Activated naive CD8-positive, alpha-beta T cell treated with anti-CD3 and anti-CD28 coated beads for 36 hours (primary cell): ENCODE measurements at places on chromosomes 2 and 18.

DNA sequence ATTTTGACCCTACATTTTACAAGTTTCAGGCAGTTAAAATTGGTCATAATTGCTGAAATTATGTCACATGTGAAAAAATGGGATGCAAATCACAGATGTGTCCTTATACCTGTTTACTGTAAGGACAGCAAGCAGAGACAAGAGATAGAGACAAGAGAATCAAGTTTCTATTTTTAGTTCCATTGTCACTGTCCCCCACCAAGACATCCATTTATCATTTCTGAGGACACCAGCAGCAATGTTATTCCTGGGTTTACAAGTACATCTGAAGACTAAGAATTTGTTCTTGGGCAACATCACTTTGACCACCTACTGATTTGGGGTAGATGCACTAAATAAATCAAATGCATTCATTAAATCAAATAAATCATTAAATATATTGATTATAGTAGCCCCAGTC is 1111.7 kb downstream of the DPP10 start:
- no peak for DNase-seq

GRCh38 chr2:74219846-74220486 is 21.6 kb downstream of the MTHFD2 start:
- no peak for DNase-seq

GRCh38 chr18:51480407-51481261 is 283.2 kb upstream of the MEX3C start:
- DNase-seq: no peak

GRCh38 chr2:227394401-227394800 is 6.7 kb upstream of the SCYGR1 start:
- DNase-seq: no peak

GRCh38 chr18:59923539-59924196 is 23.9 kb downstream of the PMAIP1 start:
- no peak for DNase-seq
